ENCODE measurements at places on chromosomes 16 and 17. TPM values are rescaled to one million over a fixed set of nuclear protein-coding genes. Genes with fewer than 3 reads are reported as not detected.

GRCh38 chr17:61073799-61074513, 325.7 kb upstream of the TBX2 start:
- no peaks in the 10 kb centered on the region for H3K27me3 ChIP-seq
- DNase-seq = no peak

DNA sequence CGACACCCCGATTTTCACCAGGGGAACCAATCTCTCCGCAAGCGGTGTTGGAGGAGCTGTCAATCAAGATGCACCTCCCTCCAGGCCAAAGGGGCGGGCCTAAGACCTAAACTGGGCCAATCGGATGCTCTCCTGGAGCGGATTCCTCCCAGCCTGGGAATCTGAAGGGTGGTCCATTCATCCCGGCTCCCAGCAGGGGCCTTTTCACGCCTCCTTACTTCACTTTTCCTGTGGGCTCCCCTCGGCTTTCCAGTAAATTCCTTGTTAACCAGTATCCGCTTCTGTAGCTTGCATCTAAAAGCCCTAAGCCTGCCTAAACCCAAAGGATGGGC, 17.1 kb downstream of the C16orf74 start:
- no peaks in the 10 kb centered on the region for H3K27me3 ChIP-seq
- H3K4me1 ChIP-seq = no peaks in the 10 kb centered on the region
- H3K36me3 ChIP-seq = no peaks in the 10 kb centered on the region
- no peak overlapping the region for H3K27ac ChIP-seq

DNA sequence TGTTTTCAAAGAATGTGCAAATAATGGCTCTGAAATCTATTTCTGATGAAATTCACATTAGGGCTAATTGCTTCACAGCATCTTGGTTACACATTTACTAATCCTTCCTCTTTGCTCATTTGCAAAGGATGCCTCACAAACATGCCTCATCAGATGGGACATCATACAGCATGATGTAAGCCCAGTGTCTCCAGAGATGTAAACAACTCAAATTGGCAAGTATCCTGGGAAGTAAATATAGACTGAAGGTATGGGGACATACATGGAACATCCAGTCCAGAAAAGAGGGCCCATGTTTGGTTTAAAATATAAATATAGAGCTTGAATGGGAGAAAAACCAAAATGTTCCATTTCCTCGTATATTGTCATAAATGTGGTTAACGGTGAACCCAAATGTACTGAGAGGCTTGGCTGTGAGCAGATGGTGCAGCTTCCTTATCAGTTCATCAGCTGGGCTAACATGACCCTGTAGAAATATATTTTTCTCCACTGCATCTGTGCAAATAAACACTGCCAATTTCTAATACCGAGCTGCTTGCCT, 142.9 kb upstream of the NUDT7 start:
- no peaks in the 10 kb centered on the region for H3K27me3 ChIP-seq
- no peak overlapping the region for H3K4me3 ChIP-seq
- no peaks in the 10 kb centered on the region for H3K36me3 ChIP-seq
- no peak overlapping the region for H3K27ac ChIP-seq
- DNase-seq = no peak
- no peaks in the 10 kb centered on the region for H3K4me1 ChIP-seq

DNA sequence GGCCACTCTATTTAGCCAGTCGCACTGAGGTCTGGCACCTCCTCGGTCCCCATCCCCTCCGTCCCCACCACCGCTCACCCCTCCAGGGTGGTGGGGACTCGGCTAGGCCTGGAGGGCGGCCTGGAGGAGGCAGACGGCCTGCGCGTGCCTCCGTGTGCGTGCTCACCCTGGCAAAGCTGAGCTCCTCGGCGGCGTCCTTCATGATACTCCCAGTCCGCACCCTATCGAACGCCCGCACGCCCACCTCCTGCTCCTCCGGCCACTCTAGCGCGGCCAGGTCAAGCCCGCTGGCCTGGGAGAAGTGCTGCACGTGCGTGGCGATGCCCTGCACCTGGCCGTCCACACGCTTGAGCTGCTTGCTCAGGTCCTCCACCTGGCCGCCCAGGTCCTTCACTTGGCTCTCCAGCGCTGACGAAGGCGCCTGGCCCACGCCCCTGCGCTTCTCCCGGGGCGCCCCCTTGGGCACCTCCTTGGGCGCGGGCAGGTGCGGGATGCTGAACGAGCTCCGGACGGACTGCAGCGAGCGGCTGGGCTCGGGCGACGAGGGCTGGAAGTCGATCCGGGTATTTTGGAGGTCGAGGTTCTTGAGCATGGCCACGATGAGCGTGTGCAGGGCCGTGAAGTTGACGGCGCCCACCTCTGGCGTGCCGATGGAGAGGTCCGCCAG, 644 bp downstream of the QRICH2 start:
- H3K27ac ChIP-seq = no peak overlapping the region
- H3K36me3 ChIP-seq = peaks cover 7% of the 10 kb centered on the region
- H3K4me3 ChIP-seq = no peak overlapping the region
- no peaks in the 10 kb centered on the region for H3K27me3 ChIP-seq
- no peaks in the 10 kb centered on the region for H3K4me1 ChIP-seq
- DNase-seq = peak; percentile 75

DNA sequence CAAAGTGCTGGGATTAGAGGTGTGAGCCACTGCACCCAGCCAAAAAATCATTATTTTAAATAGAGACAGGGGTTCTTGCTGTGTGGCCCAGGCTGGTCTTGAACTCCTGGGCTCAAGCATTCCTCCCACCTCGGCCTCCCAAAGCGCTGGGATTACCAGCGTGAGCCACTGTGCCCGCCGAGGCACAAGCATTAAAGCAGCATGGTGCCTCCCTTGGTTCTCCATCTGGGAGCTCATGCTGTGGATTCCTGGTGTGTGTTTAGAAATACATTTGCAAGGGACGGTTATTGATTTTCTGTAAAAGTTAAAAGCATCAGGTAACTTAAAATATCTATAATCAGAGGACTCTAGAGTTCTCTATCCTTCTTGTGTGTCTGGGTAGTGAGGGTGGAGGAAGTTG, 14.7 kb upstream of the CAPN15 start:
- H3K36me3 ChIP-seq = no peaks in the 10 kb centered on the region
- no peak overlapping the region for H3K4me3 ChIP-seq
- no peaks in the 10 kb centered on the region for H3K27me3 ChIP-seq
- no peak overlapping the region for H3K27ac ChIP-seq
- H3K4me1 ChIP-seq = no peaks in the 10 kb centered on the region
- no peak for DNase-seq

The KCNH6 gene
- not detected for total RNA-seq

GRCh38 chr17:20266806-20267458, 200.4 kb downstream of the LGALS9B start:
- peaks cover 3% of the 10 kb centered on the region for H3K4me1 ChIP-seq
- DNase-seq = no peak
- H3K27me3 ChIP-seq = no peaks in the 10 kb centered on the region
- peak overlapping the region; percentile 86 for H3K27ac ChIP-seq
- H3K36me3 ChIP-seq = no peaks in the 10 kb centered on the region

The KRTAP1-5 gene
- not detected for total RNA-seq

DNA sequence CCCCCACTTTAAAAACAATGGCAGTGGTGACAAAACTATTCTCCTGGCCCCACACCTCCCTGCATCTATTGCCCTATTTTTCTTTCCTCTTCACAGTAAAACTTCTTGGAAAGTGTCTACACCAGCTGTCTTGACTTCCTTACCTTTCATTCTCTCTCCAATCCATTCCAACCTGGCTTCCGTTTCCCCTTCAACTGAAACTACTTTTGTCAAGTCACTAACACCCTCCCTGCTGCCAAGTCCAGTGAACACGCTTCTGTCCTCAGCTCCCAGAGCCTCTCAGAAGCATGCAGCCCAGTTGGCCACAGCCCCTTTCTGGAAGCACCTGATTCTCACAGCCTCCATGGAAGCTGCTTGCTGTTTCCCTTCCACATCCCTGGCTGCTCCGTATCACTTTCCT, 4.0 kb upstream of the SCN4A start:
- H3K36me3 ChIP-seq = no peaks in the 10 kb centered on the region
- no peaks in the 10 kb centered on the region for H3K27me3 ChIP-seq
- H3K27ac ChIP-seq = no peak overlapping the region
- no peaks in the 10 kb centered on the region for H3K4me1 ChIP-seq

GRCh38 chr16:12899529-12900143, 1.8 kb upstream of the SHISA9 start:
- no peaks in the 10 kb centered on the region for H3K27me3 ChIP-seq
- no peak overlapping the region for H3K4me3 ChIP-seq
- H3K4me1 ChIP-seq = no peaks in the 10 kb centered on the region
- no peak overlapping the region for H3K27ac ChIP-seq
- no peak for DNase-seq

The ITGAD gene
- 0.45 TPM for total RNA-seq

GRCh38 chr17:29151567-29151966, 28.6 kb downstream of the MYO18A start:
- no peak for DNase-seq
- H3K4me1 ChIP-seq = no peaks in the 10 kb centered on the region
- no peak overlapping the region for H3K4me3 ChIP-seq
- no peaks in the 10 kb centered on the region for H3K27me3 ChIP-seq
- no peaks in the 10 kb centered on the region for H3K36me3 ChIP-seq

DNA sequence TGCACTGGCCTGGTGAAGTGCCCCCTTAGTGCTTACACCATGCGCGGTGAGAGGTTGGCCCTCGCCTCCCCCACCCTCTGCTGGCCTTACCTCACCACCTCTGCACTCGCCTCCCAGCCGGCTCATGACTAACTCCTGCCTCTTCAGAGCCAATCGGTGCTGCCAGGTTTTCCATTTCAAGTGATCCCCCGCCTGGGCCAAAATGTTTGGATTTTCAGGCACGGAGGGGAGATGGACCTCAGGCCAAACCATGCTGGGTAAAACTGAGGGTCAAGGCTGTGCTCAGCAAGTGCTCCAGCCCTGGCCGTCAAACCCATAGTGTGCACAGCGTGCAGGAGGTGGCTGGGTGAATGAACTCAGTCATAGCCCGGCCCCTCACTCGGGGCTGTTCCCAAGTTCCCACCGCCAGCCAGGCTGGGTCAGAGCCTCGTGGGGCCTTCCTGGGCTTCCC, 175.4 kb downstream of the SEC14L1 start:
- H3K36me3 ChIP-seq = no peaks in the 10 kb centered on the region
- DNase-seq = peak; percentile 91

The PTGES3L gene
- 6.6 TPM for total RNA-seq

The DHRS7C gene
- total RNA-seq = not detected

- H3K36me3 ChIP-seq = no peaks in the 10 kb centered on the region
- H3K27ac ChIP-seq = no peak overlapping the region
- no peaks in the 10 kb centered on the region for H3K4me1 ChIP-seq
- no peak overlapping the region for H3K4me3 ChIP-seq
These were observed 502.8 kb downstream of the MAF start for GRCh38 chr16:79097771-79098170.

DNA sequence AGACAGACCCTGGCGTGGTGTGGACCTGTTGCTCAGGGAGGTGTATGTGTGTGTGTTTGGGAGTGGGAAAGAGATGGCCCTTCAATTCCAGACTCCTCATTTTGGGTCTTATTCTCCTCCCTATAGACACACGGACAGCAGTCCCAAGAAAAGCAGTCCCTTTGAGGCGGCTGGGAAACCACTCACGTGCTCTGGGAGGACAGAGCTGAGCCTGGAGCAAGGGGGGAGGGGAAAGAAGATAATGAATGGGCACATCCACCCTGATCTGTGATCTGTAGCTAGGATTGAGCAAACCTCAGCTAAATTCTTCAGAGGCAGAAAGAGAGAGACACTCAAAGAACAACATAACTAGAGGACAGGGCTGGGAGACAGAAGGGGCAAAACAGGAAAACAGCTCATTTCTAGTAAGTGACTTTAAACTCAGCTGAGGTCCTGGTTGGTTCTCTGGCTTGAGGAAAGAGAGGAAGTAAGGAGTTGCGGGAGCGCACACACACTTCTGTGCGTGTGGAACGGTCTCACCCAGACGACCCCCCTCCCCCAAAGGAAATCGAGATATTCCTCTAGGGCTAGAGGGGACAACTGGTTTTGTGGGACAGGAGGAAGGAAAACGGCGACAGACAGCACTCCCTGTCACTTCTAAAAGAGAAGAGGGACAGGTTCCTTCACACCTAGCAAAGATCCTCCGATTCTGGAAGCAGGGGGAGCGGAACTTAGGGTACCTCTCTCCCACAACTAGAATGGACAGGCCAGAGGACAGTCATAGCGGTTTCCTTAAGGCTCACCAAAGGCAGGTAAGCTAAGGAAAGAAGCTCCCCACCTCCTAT, 658 bp downstream of the RAB5C start:
- no peaks in the 10 kb centered on the region for H3K4me1 ChIP-seq
- H3K27me3 ChIP-seq = no peaks in the 10 kb centered on the region
- peak overlapping the region; percentile 75 for H3K4me3 ChIP-seq
- no peak for DNase-seq
- H3K36me3 ChIP-seq = no peaks in the 10 kb centered on the region
- H3K27ac ChIP-seq = peak overlapping the region; percentile 6

GRCh38 chr16:85832570-85833218, 33.2 kb downstream of the COX4I1 start:
- H3K27ac ChIP-seq = no peak overlapping the region
- H3K36me3 ChIP-seq = no peaks in the 10 kb centered on the region
- H3K4me3 ChIP-seq = no peak overlapping the region
- no peaks in the 10 kb centered on the region for H3K4me1 ChIP-seq
- peak; percentile 42 for DNase-seq
- H3K27me3 ChIP-seq = no peaks in the 10 kb centered on the region

- H3K27ac ChIP-seq = no peak overlapping the region
- no peaks in the 10 kb centered on the region for H3K27me3 ChIP-seq
- no peaks in the 10 kb centered on the region for H3K4me1 ChIP-seq
- H3K36me3 ChIP-seq = no peaks in the 10 kb centered on the region
- no peak for DNase-seq
These were observed 47.9 kb upstream of the ARHGAP17 start for GRCh38 chr16:25063102-25063501.

GRCh38 chr17:66783656-66784381, 51.1 kb upstream of the CACNG5 start:
- no peaks in the 10 kb centered on the region for H3K27me3 ChIP-seq
- no peak for DNase-seq
- H3K36me3 ChIP-seq = no peaks in the 10 kb centered on the region
- H3K27ac ChIP-seq = no peak overlapping the region
- H3K4me1 ChIP-seq = no peaks in the 10 kb centered on the region

The LRRC46 gene
- total RNA-seq = 0.51 TPM

DNA sequence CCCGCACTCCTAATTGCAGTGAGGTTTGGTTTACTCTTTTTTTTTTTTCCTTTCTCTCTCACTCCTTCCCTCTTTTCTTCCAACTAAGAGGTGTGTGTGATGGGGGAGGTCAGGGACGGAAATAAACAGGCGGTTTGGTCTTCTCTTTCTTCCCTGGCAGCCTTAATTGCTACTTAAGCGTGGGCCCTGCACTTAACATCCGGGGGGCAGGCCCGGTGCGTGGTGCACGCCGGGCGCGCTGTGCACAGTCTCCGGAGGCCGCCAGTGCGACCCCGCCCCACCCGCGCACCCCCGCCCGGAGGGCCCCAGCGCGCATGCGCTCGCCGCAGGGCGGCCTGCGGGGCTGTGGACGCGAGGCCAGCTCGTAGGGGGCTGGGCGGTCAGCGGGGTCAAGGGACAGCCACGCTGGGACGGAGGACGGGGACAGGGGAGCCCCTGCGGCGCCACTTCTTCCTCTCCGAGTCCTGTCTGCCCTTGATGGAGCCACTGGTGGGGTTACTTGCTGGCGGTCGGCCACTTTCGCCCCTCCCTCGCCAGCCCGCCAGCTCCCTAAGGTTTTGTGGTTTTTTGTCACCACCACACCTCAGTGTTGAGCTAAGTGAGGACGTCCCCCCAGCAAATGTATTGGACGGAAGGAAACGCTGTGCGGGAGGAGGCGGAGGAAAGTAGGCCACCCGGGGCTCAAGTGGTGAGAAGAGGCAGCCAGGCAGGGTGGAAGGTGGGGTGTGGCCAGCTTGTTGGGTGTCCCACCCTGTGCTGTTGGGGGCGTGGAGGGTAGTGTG, 120.9 kb downstream of the MRM1 start:
- H3K27me3 ChIP-seq = no peaks in the 10 kb centered on the region
- no peaks in the 10 kb centered on the region for H3K4me1 ChIP-seq
- no peak overlapping the region for H3K27ac ChIP-seq
- peak; percentile 81 for DNase-seq
- peak overlapping the region; percentile 25 for H3K4me3 ChIP-seq

The CD300LB gene
- total RNA-seq = 1.3 TPM

Measured in aorta (tissue), 5 donors.